Stimulated activated CD4-positive, alpha-beta T cell treated with anti-CD3 and anti-CD28 coated beads, Interleukin-4, amount 100 ng/mL, for 24 hours (primary cell): ENCODE measurements at places on chromosomes 7 and 10.

GRCh38 chr10:120047926-120048325 lies 155.4 kb downstream of the SEC23IP start:
- no peak for DNase-seq

DNA sequence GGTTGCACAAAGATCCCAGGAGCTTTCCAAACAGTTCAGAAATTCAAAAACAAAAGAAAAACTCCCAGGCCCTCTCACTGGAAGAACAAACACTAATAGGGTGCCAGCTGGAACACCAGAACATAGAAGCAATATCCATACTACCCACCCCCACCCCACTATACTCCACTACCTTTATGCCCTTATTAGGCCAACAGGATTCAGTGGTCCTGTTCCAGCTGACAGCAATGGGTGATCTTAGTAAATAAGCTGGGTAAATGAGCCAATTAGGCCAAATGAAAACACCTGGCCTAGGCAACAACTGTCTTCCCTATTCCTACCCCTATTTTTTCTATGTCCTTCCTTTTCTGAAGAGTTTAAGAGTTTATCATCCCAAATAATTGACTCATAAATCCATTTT lies 11.7 kb downstream of the NOC3L start:
- no peak for DNase-seq

DNA sequence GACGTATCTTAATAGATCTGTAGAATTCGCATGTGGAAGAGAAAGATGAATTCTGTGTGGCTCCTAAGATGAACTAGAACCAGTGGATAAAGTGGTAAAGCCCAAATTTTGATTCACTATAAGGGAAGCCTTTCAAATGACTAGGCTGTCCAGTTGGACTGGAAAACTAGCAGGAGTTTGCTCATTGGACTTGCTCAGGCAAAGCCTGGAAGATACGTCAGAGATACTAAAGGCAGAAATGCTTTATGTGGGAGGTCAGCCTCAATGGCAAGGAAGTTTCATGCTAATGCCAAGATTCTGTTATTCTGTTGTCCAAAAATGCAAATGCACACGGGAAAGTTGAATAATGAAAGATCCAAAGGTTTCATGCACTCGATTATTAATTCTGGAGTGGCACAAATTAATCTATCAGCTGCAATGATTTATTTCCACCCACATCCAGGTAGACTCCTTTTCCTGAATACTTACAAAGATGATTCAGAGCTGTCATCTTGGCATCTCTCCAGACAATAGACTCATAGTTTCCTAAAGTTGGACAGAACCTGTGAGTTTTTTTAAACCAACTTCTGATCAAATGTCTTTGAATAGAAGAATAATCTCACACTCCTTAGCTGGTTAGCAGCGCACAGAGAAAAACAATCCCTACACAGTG lies 20.5 kb upstream of the PPP1R3C start:
- DNase-seq = no peak

GRCh38 chr10:69327463-69328379 lies 49.4 kb downstream of the HK1 start:
- DNase-seq = peak; percentile 46

DNA sequence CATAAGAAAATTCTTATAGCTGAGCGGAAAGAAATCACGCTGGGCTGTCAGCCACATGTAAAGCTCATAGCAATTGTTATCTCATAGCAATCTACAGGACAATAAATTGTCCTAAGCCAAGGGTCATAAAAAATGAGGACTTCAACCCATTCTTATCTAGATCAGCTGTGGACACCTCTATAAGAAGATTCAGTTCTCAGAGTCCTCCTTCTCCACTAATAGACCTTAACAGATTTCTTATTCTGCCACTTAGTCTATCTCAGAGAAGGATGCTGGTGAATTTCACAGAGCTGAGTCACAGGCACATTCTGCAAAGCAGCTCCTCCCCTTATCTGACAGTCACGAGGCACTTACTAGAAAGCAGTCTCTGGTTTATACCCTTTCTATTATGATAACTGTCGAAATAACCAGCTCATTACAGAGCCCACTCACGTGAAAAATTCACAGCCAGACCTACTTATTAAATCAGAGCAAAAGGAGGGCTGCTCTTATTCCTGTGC lies 185.3 kb upstream of the PCLO start:
- DNase-seq = no peak

DNA sequence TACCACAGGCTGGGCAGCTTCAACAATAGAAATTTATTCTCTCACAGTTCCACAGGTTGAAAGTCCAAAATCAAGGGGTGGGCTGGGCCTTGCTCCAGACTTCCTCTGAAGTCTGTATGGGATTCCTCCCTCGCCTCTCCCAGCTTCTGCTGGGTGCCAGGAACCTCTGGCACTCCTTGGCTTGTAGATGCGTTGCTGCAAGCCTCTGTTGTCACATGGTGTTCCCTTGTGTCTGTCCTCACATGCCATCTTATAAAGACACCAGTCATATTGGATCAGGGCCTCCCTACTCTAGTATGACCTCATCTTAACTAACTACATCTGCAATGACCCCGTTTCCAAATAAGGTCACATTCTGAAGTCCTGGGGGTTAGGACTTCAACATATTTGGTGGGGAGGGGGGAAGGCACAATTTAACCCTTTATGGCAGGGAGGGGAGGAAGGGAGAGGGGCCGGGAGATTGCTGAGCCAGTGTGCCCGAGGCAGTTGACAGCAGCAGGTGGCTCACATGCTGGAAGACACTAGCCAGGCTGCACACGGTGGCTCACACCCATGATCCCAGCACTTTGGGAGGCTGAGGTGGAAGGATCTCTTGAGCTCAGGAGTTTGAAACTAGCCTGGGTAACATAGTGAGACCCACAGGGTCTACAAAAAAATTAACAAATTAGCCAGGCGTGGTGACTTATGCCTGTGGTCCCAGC lies 18.8 kb downstream of the ZNF282 start:
- DNase-seq = no peak

DNA sequence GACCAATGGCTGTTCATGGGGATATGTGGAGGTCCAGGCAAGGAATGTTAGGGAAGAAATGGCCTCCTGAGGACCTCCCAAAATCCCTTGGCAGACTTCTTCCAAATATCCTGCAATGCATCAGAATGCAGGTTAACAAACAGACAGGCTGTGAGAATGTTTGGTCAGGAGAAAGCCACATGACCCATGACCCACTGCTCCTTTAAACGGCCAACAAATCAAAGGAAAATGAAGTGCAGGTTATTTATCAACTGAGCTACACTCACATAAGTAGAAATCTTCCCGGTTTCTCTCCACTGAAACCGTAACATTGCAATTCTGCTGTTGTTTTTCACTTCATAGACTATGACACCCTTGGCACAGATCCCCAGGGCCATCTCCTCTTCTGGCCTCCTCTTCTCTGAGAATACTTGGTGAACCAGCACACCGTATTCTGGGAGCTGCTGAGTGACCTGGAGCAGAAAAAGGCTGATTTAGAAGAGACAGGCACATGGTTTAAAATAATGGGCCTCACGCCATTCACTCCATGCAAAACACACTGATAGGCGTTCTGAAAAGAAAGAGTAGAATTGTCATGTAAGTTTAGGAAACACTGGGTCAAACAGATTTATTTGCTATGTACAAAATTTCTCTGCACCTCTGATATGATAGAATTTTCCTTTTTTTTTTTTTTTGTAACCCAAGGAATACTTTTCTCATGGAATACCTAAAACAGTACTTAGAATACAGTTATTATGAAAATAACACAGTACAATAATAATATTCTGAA lies 67.8 kb downstream of the FRMPD2 start:
- DNase-seq = no peak

DNA sequence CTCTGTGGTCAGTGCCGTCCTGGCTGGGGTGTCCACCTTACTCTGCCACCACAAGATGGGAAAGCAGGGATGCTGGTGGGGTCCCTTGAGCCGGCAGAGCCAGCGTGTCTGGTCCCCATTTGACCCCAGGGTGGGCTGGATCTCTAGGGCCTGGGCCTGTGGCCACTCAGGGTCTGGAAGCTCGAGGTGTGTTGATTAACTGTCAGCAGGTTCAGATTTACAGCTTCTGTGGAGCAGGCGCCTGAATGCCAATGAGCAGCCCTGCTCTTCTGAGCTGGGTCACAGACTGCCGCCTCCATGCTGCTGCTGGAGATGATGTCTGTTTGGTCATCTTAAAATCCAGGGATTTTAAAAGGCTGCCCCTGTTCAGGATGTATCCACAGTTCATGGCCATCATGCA lies 11.3 kb upstream of the DPYSL4 start:
- no peak for DNase-seq

DNA sequence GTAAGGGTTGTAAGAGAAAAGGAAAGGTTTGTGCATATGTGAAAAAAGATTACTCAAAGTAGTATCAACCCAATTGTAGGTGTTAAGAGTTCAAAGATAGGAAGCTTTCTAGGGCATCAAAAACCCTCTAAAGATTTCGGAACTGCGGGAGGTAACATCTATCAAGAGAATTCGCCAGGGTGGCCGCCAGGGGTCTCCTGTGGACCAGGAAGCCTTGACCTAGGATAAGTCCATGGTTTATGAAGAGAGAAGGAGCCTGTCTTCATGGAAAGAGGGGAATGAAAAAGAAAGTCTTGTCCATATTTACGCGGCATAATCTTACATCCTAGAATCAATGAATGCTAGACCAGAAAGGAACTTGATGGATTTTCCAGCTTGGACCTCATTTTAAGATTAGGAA lies 140.7 kb upstream of the CALCR start:
- peak; percentile 3 for DNase-seq

DNA sequence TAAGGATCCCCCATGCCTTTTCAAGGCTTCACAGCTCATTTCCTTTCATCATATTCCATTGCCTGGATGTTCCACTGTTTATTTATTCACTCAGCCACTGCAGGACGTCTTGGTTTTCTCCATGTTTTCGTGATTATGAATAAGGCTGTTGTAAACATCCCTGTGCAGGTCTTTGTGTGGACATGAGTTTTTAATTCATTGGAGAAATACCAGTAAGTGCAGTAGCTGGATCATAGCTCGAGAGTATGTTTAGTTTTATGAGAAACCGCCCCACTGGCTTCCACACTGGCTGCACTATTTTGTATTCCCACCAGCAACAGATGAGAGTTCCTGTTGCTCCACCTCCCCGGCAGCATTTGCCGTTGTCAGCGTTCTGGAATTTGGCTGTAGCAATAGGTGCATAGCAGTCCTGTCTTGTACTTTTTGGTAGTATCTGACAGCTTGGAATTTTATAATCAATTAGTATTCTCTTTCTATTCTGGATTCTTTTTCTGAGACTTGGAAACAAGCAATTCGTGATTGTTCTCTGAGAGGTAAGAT lies 269.9 kb upstream of the PITRM1 start:
- DNase-seq = no peak

- DNase-seq = no peak
Measured at GRCh38 chr7:55299273-55299967, 65.7 kb upstream of the LANCL2 start.

- no peak for DNase-seq
Measured at GRCh38 chr10:99927721-99928280, 81.9 kb downstream of the DNMBP start.

- DNase-seq = no peak
Measured at GRCh38 chr7:128679920-128680319, 7.8 kb downstream of the GARIN1A start.

DNA sequence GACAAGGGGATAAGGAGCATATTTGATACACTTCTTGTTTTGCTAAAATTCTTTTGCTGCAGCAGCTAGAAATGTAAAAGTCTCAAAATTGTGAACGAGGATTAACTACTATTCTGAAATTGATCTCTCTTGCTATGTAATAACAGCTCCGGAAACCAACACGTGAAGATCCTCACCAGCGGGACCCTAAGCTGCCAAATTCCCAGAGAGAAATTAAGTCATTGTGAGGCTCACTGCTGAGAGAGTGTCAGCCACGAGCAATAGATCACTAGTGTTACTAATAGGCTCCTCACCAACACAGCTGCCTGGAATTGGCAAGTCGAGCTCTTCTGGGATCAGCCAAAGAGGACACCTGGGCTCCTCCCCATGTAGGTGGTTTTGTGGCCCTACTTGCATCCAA lies 5.6 kb upstream of the VWA2 start:
- no peak for DNase-seq

- no peak for DNase-seq
Measured at GRCh38 chr7:155352076-155352752, 54.5 kb downstream of the INSIG1 start.

- no peak for DNase-seq
Measured at GRCh38 chr7:233249-234035, 41.1 kb downstream of the FAM20C start.

DNA sequence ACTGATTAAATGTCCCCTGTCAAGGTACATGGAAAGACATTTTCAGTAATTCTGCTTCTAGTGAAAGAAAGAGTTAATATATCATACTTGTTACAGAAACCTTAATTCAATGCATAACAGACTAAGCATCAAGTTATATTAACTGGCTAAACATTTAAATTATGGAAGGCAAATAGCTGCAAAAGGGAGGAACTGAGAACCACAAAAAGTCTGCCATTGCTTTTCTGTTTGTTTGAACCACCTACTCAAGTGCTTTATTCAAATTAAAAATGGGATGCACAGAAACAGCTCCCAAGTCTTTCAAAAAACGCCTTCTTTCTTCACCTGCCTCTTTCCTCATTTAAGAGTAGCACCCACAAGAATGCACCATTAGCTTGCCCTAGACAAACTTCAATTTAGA lies 271.9 kb downstream of the RNLS start:
- DNase-seq = no peak

DNA sequence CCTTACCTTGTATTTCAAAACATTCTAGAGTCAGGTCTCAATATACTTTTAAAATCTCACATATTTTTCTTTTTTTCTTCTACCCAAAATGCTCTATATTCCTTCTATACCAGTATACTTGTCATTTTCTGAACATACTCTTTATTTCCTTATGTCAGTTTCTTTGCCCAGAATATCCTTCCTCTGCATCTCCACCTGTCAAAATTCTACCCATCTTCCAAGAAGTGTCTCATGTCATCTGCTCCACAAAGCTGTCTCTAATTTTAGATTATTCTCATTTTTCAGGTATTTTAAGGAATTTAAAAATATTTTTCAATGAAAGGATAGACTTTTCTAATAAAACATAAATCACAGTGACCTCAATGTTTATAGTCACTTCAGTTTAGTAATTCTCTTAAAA lies 328.0 kb upstream of the SMIM30 start:
- no peak for DNase-seq

DNA sequence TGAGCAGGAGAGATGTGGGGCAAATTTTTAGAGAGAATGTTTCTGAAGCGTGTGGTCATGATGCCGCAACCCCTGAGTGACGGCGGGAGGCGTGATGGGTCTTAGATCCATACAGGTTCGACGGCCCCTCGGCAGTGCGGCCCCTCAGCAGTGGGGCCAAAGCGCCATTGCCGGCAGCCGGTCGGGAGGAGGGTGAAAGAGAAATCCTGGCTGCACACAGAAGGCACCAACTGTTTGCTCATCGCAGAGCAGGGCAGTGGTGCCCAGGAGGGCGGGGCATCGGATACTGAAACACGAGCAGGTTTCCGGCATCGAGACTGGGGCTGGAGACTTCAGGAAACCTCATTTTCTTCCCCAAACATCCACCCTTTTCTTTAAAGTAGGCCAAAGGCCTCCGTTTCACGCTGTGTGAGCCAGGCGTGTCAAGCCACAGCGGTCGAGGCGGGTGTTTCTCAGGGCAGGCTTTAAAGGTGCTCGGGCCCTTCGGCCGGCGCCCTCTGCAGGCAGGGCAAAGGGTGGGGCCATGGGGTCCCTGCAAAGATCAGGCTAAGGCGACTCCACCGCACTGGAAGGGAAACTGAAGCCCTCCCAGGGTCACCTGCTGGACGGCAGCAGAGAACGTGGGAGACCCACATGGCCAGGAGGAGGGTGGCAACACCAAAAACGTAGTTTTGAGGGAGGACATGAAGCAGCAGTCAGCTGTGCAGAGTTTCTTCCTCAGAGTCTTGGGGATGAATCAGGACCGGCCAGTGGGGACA lies 42.0 kb upstream of the PPP2R2D start:
- no peak for DNase-seq

GRCh38 chr7:138125598-138126111 lies 49.4 kb downstream of the AKR1D1 start:
- DNase-seq = no peak
